T-helper 17 cell (primary cell): ENCODE measurements at places on chromosomes 5 and 9.

DNA sequence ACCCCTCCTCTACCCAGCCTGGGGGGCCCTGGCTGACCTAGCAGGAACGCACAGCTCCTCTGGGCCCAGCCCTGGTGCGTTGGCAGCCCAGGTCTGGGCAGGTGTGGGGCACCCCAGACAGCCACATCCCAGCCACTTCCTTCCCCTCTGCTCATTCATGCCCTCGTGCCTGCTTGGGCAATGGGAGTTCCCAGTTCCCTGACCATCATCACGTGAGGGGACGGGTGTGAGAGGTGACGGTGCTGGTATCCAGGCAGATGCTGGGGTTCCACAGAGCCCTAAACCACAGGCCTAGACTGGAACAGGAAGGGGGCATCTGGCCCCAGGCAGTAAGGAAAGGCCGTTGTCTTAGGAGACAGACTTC, 8.4 kb downstream of the RALGDS start:
- H3K4me3 ChIP-seq = peak overlapping the region; percentile 55
- H3K36me3 ChIP-seq = peaks cover 3% of the 10 kb centered on the region
- no peaks in the 10 kb centered on the region for H3K27me3 ChIP-seq
- peak overlapping the region; percentile 93 for H3K27ac ChIP-seq
- peaks cover 43% of the 10 kb centered on the region for H3K4me1 ChIP-seq

DNA sequence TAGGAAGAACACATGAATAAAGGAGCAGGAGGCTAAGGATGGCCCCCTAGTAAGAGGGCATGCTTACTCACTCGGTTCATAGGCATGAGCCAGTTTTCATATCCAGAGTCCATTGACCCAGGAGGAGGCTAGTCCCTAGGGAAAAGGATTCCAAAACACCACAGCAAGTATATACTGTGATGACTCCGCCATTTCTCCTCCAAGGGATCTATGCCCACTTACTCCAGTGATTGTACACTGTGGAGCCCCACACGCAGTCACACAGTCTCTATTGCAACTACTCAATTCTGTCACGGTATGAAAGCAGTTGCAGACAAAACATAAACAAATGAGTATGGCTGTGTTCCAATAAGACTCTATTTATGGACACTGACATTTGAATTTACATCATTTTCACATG, 117.7 kb upstream of the ALDH1B1 start:
- no peak for DNase-seq
- peaks cover 23% of the 10 kb centered on the region for H3K27me3 ChIP-seq
- peaks cover 4% of the 10 kb centered on the region for H3K36me3 ChIP-seq
- H3K4me3 ChIP-seq = no peak overlapping the region

DNA sequence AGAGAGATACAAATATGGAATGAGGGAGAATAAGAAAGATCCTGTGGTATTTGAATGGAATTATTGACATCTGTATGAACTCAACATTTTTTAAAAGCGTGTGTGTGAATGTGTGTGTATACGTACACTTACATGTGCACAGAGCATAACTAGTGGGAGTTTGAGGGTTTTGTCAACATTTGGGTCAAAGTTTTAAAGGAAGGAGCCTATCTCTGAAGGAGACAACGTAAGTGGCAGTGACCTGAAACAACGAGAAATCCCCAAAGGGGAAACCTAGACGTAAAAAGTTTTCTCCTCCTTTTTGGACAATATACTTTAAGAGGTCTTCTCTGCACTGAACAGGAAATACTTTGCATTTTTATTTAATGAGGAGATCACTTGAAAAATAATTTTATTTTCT, 40.2 kb upstream of the DTWD2 start:
- no peak overlapping the region for H3K27ac ChIP-seq
- H3K4me1 ChIP-seq = peaks cover 10% of the 10 kb centered on the region
- H3K4me3 ChIP-seq = no peak overlapping the region

DNA sequence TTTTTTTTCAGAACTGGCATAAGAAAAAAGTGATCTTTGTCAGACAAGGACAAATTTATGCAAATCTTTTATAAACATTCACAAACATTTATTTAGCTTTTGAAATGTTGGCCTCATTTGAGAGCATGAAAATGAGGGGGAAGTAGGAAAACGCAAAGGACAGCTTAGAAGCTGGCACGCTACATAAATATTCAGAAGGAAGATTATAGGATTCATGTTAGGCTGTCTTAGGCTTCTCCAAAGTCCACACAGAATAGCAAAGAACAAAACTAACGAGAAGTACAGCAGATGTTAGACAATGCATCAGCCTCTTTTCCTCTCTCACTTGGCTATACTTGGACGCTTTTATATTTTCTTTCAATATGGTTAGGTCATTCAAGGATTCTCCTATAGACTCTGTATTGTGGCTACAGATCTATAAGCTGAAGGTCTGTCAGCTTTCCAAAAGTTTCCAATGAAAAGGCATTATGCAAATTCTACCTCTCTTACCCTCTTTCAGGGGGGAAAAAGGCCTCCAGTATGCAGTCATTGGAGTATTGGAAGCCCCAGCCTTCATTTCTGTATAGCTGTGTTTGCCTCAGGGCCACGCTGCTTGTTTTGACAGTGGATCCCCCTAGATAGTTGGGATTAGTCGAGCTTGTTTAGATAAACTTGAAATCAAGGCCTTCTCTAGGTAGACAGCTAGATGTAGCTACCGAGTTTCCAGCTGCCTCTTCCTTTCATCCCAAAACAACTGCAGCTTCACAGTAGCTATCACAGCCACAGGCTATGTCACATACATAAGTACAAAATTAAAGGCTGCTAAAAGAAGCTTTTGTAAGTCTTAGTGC, 153.0 kb downstream of the DENND1A start:
- peaks cover 9% of the 10 kb centered on the region for H3K4me1 ChIP-seq
- DNase-seq = no peak
- no peak overlapping the region for H3K4me3 ChIP-seq
- H3K27ac ChIP-seq = no peak overlapping the region
- peaks cover 3% of the 10 kb centered on the region for H3K36me3 ChIP-seq
- no peaks in the 10 kb centered on the region for H3K27me3 ChIP-seq

GRCh38 chr9:27193886-27194285, 84.9 kb downstream of the TEK start:
- no peak for DNase-seq
- H3K4me1 ChIP-seq = no peaks in the 10 kb centered on the region
- H3K4me3 ChIP-seq = no peak overlapping the region
- H3K27me3 ChIP-seq = no peaks in the 10 kb centered on the region
- no peak overlapping the region for H3K27ac ChIP-seq

DNA sequence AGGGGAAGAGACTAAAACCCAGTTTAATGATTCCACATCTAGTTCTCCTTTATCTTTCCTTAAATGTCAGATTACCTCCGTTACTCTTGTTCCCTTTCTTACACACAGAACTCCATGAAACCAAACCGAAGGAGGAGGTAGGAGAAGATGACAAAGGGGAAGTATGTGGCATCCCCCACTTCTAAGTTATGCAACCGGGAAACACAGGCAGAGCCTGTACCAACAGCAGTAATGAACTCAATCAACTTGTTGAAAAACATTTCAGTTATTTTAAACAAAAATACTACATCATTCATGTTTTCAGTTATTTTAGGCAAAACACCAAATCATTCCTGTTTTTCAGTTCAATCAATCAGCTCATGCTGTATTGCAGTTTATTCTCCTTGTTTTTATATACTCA, 101.8 kb downstream of the PCSK1 start:
- peaks cover 43% of the 10 kb centered on the region for H3K27me3 ChIP-seq
- no peak for DNase-seq
- H3K27ac ChIP-seq = no peak overlapping the region
- H3K4me3 ChIP-seq = no peak overlapping the region
- H3K36me3 ChIP-seq = no peaks in the 10 kb centered on the region

GRCh38 chr5:114686356-114686755, 324.5 kb downstream of the KCNN2 start:
- H3K27ac ChIP-seq = no peak overlapping the region
- no peaks in the 10 kb centered on the region for H3K36me3 ChIP-seq
- H3K4me1 ChIP-seq = no peaks in the 10 kb centered on the region
- H3K4me3 ChIP-seq = no peak overlapping the region

GRCh38 chr9:76412638-76413037, 18.4 kb upstream of the RFK start:
- H3K4me3 ChIP-seq = no peak overlapping the region
- peaks cover 8% of the 10 kb centered on the region for H3K4me1 ChIP-seq
- H3K27me3 ChIP-seq = no peaks in the 10 kb centered on the region
- H3K27ac ChIP-seq = no peak overlapping the region
- H3K36me3 ChIP-seq = no peaks in the 10 kb centered on the region

- H3K4me3 ChIP-seq = peak overlapping the region; percentile 33
- H3K4me1 ChIP-seq = peaks cover 12% of the 10 kb centered on the region
- peaks cover 10% of the 10 kb centered on the region for H3K36me3 ChIP-seq
- no peak for DNase-seq
- H3K27me3 ChIP-seq = peaks cover 44% of the 10 kb centered on the region
Measured at GRCh38 chr9:708551-709432, 132.7 kb upstream of the DMRT1 start.

DNA sequence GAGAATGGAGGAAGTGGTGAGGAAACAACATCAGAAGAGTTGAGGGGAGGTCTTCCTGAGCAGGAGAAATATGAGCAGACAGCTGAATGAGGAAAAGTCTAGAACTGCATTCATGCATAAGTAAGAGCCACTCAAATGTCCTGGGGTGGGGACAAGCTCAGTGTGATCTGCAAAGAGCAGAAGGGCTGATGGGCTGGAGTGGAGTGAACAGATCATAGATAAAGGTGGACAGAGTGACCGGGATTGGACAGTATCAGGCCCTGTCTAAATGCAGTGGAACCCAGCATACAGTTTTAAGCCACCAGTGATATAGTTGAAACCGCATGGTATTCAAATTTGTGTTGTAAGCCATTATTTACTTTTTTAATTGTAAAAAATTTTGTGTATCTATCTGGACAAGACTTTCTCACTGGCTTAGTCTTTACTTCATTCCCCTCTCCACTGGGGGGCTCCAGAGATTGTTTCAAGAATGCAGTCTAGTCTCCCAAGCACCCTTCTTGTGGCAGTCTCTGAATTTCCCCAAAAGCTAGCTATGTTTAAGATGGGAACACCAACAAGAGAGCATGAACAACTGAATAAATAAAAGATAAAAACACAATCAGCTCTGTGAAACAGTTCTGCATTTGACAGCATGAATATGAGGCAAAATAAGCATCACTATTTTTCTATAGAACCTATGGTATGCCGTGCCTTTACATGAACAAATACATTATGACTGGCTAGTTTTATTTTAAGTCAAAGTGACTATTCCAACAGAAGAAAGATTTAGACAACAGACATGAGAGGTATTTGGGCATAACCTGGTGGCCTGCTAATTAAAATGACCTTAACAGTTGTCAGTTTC, 10.7 kb upstream of the STK32A start:
- no peak overlapping the region for H3K4me3 ChIP-seq
- no peak overlapping the region for H3K27ac ChIP-seq
- H3K27me3 ChIP-seq = no peaks in the 10 kb centered on the region
- peaks cover 10% of the 10 kb centered on the region for H3K4me1 ChIP-seq

GRCh38 chr9:117258184-117258866, 156.5 kb downstream of the ASTN2 start:
- no peak overlapping the region for H3K27ac ChIP-seq
- H3K4me3 ChIP-seq = no peak overlapping the region
- no peaks in the 10 kb centered on the region for H3K36me3 ChIP-seq

DNA sequence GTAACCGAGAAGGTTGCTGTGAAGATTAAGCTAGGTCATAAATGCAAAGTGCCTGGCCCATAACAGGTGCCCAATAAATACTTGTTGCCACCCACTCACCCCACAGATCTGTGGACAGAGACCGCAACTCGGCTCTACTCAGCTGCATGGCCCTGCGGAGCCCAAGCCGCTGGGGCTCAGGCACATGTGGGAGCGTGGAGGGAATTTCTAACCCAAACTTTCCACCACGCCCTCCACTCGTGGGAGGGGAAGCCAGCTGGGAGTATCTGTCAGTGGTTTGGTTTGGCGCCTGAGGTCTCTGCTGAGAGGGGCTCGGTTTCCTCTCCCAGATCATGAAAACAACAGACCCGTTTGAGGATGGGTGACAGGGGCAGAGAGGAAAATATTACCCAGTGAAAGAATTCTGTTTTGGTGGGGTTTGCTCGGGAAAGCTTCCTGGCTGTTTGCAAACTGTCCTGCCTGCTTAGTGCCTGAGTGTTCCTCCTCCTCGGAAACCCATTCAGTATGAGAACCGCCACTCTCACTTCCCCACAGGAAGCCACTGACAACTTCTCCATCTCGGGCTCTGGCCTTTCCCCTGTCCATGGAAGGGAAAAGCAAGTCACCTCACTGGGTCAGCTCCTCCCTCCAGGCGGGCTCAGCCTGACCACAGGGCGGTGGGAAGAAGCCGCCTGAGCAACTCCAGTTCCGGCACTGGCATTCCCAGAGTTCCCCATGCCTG, 60.1 kb downstream of the RGS3 start:
- no peaks in the 10 kb centered on the region for H3K36me3 ChIP-seq
- H3K4me3 ChIP-seq = peak overlapping the region; percentile 72

GRCh38 chr5:108255468-108255867, 126.4 kb downstream of the FBXL17 start:
- H3K4me3 ChIP-seq = no peak overlapping the region
- H3K36me3 ChIP-seq = no peaks in the 10 kb centered on the region
- no peak for DNase-seq
- H3K27ac ChIP-seq = no peak overlapping the region
- peaks cover 2% of the 10 kb centered on the region for H3K4me1 ChIP-seq
